ENCODE measurements at places on chromosomes 11 and 22.

GRCh38 chr11:62719302-62719978 is 7.8 kb downstream of the HNRNPUL2 start:
- DNase-seq = no peak

DNA sequence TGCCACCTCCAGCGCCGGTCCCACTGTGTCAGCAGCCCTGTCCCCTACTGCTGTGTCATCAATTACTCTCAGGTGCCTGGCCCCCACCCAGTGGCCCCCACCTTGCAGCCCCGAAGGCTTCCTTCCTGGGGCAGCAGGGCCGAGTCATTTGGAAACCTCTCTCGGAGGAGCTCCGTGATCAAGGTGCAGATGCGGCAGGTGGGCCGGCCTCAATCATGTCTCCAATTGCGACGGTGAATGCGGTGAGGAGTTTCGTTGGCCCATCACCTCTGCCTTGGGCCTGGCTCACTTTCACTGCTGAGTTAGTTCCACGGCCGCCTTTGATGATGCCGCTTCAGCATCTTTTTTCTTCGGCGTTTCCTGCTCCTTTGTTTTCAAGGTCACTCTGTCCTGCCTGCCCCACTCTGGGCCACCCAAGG is 11.3 kb upstream of the CXCR5 start:
- DNase-seq = no peak

GRCh38 chr11:73965764-73966121 is 14.9 kb downstream of the DNAJB13 start:
- DNase-seq = no peak

DNA sequence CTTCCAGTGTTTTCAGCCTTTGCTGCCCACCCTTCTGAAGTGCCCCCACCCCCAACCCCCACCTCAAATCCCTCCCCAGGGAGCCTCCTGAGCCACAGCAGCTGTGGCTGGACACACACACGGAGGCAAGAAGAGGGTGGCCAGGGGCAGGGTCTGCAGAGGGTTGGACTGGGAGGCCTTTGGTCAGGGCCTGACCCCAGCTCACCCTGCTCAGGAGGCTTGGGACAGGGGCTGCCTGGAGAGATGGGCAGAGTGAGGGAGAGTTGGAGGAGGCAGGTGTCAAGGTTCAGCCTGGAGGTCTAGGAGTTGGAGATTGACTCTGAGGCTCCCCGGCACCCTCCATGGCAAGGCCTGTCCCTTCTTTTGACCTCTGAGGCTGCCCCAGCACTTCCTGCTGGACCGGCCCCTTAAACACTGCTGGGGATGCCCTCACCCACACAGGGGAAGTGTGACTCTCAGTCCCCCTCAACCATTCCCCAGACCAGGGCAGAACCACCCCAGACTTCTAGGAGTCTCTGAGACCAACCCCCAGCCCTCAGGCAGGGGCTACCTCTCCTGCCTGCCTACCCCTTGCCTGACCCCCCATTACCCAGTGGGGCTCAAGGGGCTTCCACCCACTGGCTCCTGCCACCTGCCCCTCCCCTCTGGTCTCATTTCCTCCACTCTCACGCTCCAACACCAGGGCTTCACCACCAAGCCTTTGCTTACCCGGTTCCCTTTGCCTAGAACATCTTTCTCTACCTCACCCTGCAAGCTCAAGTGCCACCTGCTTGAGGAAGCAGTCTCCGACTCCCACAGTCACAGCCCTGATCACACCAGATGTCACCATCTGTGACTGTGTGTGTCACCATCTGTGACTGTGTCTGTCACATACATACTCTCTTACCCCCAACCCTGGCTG is 8.6 kb downstream of the ARAP1 start:
- DNase-seq = no peak

- no peak for DNase-seq
Measured at GRCh38 chr11:65286686-65287085, 24.9 kb downstream of the POLA2 start.

- no peak for DNase-seq
Measured at GRCh38 chr22:45226503-45227186, 14.0 kb downstream of the KIAA0930 start.

GRCh38 chr11:27391331-27392015 is 28.5 kb upstream of the CCDC34 start:
- no peak for DNase-seq

- no peak for DNase-seq
Measured at GRCh38 chr11:122327528-122327927, 211.5 kb upstream of the BLID start.

GRCh38 chr11:8207080-8208000 is 38.5 kb upstream of the RIC3 start:
- DNase-seq = no peak
